CD14-positive monocyte (primary cell): ENCODE measurements at places on chromosomes 4 and X.
A peak's percentile ranks its signal among the peaks of the same experiment; 100 is the strongest.

- peak; percentile 27 for DNase-seq
- H3K27ac ChIP-seq = no peak overlapping the region
- H3K4me3 ChIP-seq = no peak overlapping the region
- no peaks in the 10 kb centered on the region for H3K4me1 ChIP-seq
- no peaks in the 10 kb centered on the region for H3K27me3 ChIP-seq
- no peaks in the 10 kb centered on the region for H3K36me3 ChIP-seq
Measured at GRCh38 chrX:103817502-103817901, 14.6 kb downstream of the RAB9B start.

- no peak overlapping the region for H3K4me3 ChIP-seq
- no peaks in the 10 kb centered on the region for H3K27me3 ChIP-seq
- H3K27ac ChIP-seq = no peak overlapping the region
Measured at GRCh38 chr4:139642364-139642763, 23.3 kb upstream of the MGST2 start.

DNA sequence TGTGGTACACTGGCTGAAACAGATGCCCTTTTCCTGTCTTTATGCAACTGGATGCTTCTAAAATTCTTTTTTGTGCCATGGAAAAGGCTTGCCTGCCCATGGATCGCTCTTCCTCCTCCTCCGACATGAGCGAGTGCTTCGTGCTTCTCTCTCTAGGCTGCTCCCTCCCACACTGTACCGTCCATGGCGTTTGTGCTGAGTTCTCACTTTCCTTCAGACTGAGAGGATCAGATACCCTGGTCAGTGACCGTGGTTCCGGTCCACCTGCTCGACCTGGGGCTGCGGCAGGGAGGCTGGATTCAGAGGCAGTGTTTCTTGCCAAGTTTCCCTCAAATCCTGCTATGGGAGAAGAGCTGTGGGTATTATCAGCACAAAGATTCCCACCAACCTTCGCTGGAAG lies 10.2 kb upstream of the CLDN24 start:
- H3K4me3 ChIP-seq = no peak overlapping the region
- H3K27ac ChIP-seq = no peak overlapping the region
- H3K36me3 ChIP-seq = no peaks in the 10 kb centered on the region
- DNase-seq = no peak
- H3K4me1 ChIP-seq = no peaks in the 10 kb centered on the region

DNA sequence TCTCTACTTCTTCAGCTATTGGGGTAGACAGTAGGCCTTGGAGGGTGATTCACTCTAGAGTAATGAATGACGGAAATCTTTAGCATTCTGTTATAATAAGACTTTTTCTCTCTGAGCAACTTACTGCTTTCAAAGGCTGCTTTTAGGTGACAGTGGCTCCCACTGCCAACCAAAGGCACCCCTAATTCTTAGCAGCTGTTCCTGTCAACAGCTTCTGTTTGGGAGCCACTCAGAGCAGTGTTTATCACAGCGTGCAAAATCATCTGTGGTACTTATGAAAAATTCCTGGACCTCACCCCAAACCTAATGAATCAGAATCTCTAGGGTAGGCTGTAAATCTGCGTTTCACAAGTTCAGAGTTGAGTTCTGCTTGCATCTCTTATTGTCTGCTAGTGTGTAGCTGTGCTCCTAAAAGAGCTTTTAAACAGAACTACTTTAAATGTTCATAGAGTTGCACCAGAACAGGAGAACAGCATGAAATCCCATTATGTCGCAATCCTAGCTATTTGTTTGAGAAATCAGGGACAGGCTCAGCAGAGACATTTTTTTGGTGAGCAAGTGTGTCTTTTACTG lies 52.8 kb upstream of the POU4F2 start:
- DNase-seq = peak; percentile 22
- peaks cover 19% of the 10 kb centered on the region for H3K4me1 ChIP-seq
- H3K36me3 ChIP-seq = no peaks in the 10 kb centered on the region
- H3K27ac ChIP-seq = no peak overlapping the region
- no peak overlapping the region for H3K4me3 ChIP-seq
